ENCODE measurements at places on chromosomes 5 and 9.

- DNase-seq = peak; percentile 65
Measured at GRCh38 chr5:103582364-103582763, 19.8 kb upstream of the NUDT12 start.

- DNase-seq = no peak
Measured at GRCh38 chr5:159531554-159532105, 201.3 kb upstream of the IL12B start.

- DNase-seq = no peak
Measured at GRCh38 chr9:2657427-2657826, 35.8 kb downstream of the VLDLR start.

- DNase-seq = no peak
Measured at GRCh38 chr5:142283304-142283703, 41.5 kb downstream of the SPRY4 start.

DNA sequence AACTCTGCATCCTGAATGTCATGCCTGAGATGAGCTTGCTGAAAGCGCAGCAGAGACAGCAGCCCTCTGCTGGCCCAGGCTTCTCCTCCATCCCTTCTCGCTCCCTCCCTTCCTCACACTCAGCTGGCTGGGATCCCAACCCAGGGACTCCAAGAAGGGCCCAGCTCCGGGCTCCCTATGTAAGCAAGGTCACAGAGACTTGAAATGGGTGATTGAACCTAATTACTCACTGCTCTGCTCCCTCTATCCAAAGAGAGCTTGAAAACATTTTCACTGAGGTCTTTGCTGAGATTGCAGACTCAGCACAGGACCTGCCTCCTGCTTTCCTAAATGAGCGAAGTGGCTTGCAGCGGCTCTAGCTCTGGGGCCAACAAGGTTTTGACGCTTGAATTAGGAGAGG is 42.8 kb downstream of the RAPGEF1 start:
- DNase-seq = no peak

DNA sequence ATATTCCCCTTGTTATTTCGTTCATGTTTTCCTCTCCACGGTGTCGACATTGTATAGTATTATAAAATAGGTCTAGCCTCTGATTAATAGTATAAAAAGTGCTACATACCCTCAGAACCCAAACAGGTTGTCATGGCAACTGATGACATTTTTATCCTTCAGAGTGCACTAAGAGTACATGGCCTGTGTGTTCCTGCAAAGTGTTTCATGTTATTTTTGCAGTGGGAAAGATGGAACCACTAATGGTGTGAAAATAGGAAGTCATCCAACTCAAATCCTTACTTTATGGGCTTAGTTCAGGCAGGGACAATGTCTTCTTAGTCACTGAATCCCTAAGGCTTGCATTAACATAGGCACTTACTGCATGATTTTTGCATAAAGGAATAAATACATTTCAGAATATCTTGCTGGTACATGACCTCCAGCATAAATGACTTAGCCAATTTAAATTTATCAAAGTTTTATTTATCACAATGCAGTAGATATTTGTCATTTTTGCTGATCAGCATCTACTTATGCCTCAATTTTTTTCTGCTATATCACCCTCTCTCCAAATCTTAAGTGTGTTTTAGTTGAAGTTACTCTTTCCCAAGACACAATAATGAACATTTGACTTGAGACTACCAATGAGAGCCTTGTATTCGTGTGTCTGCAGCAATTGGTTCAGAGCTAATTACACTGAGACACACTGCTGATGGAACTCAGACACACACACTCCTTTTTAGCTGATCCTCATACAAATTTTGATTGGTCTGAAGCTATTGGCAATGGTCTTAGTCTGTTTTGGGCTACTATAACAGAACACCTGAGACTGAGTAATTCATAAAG is 243.7 kb downstream of the KCTD16 start:
- no peak for DNase-seq

GRCh38 chr9:87547671-87548081 is 50.0 kb downstream of the DAPK1 start:
- DNase-seq = no peak

DNA sequence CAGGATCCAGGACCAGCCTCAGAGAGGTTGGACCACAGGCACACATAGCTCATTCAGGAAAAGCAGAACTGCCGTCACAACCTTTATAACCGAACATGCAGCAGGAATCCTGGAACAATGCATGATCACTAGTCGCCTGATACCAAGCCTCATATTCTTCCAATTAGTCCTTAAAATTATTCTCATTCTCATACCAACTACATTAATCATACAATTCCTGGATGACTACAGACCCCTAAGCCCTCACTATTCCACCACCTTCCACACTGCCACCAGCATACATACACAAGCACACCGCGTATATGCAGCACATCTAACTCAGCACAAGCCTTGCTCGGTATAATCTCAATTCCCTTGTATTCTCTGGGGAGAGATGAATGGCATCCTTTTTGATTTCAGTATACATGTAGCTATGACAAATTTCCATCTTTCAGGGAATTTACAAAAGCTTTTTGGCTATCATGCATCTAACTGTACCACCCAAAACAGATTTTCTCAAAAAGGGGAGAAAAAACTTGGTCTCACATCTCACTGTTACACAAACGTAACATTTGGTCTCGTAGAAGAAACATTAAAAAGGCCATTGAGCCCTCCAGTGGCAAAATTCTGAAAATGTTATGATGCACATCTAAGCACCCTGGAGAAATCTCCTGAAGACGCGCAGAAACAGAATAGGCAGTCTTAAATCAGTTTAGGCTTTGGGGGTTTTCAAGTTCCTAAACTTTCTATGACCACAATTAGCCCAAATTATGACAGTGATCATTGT is 46.2 kb downstream of the MCTP1 start:
- DNase-seq = no peak

DNA sequence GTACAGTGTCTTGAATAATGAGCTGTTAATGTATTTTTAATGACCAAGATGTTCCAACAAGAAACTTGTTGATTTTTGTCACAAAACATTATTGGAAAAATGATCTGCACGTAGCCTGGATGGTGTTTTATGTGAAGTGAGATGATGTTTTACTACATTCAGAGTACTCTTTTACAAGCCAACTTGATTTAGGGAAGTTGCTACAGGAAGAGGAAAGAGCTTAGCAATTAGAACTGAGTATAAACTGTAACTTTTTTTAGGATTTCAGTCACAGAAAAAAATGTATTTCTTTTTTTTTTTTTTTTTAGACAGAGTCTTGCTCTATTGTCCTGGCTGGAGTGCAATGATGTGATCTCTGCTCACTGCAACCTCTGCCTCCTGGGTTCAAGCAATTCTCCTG is 113.6 kb upstream of the ADRA1B start:
- DNase-seq = no peak

DNA sequence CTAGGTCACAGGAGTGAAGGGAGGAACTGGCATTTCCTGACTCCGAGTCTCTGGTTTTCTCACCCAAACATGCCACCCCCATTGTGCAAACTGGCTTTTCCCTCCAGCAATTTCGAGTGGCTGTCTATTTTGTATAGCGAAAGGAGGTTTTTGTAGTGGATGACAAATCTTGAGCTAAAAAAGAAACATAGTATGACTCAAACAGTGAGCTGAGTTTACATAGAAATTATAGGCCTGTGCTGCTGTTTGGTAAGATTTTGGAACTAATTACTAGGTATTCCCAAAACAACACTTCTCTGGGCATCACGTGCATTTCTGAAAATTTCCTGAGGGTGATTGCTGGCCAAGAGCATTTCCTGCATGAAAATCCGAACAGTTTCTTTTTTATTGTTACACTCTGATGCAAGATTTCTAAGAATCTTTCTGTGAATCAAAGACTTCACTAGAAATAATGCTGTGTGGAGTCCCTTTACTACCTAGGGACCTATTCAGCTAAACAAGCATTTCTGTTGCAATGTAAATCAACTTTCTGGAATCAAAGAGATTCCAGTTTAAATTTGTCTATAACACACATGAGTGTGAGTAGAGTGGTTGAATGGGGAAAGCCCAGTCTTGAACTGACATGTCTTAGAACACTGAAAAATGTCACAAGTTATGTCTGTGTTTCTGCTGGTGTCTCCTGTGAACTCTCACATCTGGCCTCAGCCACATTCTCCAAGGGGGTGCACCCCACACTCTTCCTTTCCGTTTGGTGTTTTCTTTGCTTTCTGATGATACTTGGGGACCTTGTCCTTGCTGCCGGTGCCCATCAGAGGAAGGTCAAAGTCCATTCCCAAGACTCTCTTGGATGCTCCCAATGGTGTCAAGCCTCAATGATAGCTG is 33.3 kb upstream of the DAPK1 start:
- DNase-seq = peak; percentile 24

- DNase-seq = no peak
Measured at GRCh38 chr9:78775211-78775610, 478.3 kb downstream of the PSAT1 start.

- no peak for DNase-seq
Measured at GRCh38 chr9:16022228-16022627, 469.4 kb downstream of the CCDC171 start.

DNA sequence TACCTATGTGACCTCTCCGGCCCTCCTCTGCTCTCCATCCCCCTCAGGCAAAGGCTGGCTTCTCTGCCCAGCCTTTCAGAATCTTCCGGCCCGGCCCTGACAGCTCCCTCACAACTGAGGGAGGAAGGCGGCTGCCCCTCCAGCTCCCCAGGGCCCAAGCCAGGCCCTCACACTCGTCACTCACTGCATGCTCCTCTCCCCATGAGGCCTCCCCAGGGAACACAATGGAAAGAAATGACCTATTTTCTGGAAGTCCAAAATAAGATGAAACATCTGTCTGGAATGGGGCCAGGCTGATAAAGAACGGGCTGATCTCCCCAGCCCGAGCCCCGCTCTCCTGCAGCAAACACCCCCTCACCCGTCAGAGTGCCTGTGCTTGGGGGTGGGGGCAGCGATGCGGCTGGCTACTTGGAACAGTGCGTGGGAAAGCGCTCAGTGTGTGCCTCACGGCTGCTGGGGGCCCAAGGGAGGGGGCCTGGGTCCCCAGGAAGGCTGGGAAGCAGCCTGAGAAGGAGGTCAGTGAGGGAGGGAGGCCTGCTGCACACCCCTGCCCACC is 11.3 kb downstream of the PDGFRB start:
- DNase-seq = no peak

GRCh38 chr9:136300016-136300545 is 3.8 kb downstream of the CCDC187 start:
- DNase-seq = no peak

DNA sequence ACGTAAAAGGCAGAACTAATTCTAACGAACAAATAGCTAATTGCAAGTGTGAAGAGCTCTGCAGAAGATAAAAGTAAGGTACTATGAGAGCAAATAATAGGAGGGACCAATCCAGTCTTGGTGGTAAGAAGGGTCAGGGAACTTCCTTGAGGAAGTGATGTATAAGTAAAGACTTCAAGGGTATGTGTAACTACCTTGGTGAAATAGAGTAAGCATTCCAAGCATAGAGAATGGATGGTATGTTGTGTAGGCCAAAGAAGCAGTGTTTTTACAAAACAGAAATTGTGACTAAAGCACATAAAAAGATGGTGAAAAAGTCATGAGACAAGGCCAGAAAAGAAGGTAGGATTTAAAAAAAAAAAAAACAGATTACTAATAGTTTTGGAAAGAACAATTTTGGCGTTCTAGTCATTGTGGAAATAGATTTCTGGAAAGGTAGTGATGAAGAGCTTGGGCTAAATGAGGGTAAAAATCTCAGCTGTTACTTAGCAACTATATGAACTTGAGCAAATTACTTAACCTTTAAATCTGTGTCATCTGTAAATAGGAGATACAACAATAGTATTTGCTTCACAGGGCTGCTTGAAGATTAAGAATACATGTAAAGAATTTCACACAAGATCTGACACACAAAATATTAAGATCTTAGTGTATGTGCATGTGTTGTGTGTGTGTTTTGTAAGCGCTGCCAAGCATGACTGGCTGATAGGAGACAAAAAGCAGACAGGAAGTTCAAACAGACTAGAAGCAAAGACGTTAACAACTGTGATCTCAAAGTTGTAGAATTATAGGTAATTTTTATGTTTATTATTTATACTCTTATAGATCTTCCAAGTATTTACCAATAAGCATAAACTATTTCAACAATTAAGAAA is 73.5 kb downstream of the NR6A1 start:
- no peak for DNase-seq

- DNase-seq = no peak
Measured at GRCh38 chr5:158487664-158488063, 612.1 kb downstream of the EBF1 start.

DNA sequence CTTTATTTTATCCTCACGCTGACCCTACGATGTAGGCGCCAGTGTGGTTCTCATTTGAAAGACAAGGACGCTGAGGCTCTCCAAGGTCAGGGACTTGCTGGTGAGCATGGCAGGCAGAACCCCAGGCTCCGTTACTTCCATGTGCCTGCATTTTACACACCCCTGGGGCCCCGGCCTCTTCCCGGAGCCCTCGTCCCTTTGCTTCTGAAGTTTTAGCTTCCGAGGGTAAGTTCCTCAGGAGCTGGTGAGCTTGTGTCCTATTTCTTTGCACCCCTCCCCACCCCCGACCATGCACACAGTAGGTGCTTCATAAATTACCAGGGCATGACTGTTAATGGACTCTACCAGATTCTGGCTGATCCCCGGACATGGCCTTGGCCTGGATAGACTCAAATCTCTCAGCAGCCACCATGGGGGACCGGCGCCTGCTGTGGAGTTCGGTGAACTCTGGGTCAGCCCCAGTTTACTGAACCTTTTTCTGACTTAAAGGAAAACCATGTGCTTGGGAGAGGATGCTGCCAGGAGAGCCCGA is 59.3 kb upstream of the RNU6ATAC start:
- no peak for DNase-seq

DNA sequence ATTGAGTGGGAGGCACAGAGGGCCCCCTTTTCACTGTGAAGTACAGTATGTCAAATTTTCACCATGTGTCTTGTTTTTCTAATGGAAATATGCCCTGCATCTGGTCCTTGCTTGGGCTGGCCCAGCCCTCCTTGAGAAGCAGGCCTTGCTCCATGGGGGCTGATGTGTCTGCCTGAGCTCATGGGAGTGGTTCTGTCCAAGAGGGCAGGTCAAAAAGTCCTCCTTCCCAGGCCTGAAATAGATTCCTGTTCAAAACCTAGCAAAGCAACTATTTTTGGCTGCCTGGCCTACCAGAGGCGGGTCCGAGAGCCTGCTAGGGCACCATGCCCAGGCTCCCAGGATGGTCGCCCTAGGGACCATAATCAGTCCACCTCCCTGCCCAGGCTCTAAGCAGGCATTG is 40.5 kb upstream of the NEURL1B start:
- DNase-seq = no peak

DNA sequence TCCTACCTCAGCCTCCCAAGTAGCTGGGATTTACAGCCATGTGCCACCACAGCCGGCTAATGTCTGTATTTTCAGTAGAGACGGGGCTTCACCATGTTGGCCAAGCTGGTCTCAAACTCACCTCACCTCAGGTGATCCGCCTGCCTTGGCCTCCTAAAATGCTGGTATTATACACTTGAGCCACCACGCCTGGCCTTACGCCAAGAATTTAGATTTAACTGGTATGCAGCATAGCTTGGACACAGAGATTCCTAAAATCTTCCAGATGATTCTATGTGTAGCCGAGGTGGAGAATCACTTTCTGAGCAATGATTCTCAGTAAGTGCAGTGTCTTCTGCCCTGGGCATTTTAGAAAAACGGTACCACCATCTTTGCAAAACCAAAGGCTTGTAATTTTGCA is 74.1 kb downstream of the HABP4 start:
- DNase-seq = no peak

- no peak for DNase-seq
Measured at GRCh38 chr5:156147944-156148285, 179.0 kb upstream of the SGCD start.
